ENCODE measurements at places on chromosomes 11 and 22.

DNA sequence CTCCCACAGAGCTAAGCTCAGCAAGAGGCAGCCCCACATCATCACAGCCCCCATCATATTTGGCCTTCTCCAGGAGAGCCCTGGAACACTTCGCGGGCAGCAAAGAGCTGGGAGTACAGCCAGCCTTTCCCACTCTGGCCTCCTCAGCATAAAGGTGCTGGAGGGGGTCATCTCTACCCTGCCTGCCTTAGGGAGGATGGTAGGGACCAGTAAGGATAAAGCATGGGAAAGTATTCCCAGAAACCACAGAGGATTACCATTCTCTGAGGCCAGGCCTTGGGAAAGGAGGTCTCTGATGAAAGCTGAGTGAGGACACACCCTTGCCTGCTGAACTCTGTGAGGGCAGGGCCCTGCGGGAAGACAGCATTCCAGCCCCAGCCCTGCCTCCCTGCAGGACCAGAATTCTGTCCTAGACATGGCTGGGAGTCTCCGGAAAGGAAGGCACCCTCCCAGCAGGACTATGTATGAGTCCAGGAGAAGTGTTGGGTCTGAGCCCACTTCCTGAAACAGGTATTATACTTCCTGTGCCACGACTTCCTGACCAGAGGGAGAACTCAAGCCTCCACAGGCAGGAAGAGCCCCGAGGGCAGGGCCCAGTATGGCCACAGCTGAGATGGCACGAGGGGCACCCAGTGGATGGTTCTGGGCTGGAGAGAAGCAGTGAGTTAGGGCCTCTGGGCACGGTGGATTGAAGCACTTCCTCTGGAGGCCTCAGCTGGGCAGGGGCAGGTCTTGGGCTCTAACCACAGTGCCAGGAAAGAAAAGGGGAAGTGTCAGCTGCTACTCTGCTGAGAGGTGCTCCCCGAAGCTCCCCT lies 12.9 kb upstream of the CASTOR1 start:
- no peak for DNase-seq

DNA sequence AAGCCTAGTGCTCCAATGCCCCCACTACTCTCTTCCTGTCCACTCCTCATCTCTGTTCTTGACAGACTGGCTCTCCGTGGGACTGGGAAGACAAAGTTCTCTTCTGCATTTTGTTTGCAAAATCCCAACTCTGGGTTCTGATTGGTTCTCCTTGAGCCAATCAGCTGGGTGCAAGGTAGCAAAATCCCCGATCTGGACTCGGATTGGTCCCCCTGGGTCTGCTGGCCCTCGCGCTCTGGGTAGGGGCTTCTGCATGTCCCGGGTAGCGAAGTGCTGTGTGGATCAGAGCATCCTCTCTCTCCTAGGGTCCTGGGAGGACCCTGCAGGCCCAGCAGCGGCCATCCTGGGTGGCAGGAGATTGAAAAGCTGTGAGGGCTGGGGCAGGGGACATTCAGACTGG lies 22.3 kb upstream of the A4GALT start:
- peak; percentile 30 for DNase-seq

- DNase-seq: no peak
Observed at GRCh38 chr22:19604711-19605268, 80.6 kb upstream of the CLDN5 start.

GRCh38 chr22:37525073-37525745 lies 6.0 kb upstream of the CARD10 start:
- DNase-seq: no peak

GRCh38 chr11:82756765-82757639 lies 23.3 kb upstream of the FAM181B start:
- no peak for DNase-seq

DNA sequence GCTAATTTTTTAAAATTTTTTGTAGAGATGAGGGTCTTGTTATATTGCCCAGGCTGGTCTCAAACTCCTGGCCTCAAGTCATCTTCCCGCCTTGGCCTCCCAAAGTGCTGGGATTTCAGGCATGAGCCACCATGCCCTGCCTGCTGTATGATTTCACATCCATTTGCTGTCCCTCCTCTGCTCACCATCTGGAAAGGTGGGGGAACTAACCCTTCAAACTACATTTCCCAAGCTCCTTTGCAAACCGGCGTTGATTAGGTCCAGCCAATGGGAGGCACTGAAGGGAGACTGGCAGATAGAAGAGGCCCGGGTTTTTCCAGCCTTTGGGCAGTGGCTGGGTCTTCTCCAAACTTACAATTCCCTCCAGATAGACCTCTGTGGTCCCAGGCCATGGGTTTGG lies 19.3 kb downstream of the RFPL1 start:
- peak; percentile 82 for DNase-seq

DNA sequence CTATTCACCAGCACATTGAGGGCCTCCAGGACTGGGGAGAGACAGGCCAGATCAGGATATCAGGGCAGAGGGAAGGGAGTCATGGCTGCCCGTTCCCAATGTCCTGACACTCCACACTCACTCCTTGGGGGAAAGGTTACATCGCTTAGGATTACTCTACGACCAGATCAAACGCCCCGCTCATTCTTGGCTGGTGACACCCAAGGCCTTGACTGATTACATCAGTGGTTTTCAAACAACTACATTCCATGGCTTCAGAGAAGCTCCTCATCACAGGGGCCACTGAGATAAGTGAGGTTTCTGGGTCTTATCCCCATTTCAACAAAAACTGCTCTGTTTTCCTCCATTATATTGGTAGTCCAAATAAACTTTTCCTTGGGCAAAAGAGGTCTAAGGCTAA lies 15.0 kb downstream of the UBE2L6 start:
- no peak for DNase-seq

DNA sequence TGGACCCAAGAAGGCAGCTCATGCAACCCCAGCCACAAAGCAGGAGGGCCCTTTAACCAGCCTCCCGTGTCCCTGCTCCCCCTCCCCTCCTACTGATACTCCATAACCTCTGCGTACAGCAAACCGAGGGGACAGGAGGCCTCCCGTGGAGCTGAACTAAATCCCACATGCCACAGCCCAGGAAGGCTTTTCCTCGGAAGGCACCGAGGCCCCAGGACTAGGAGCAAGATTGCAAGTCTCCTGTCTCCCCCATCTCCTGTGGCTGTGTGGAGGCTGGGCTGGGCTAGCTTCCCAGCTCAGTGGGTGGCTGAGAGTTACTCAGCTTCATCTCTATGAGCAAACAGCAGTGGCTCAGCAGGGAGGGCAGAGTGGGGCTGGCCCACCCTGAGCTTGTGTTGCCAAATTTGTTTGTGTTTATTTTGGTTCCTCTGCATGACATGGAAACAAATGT lies 62.7 kb upstream of the NECTIN1 start:
- DNase-seq: no peak

DNA sequence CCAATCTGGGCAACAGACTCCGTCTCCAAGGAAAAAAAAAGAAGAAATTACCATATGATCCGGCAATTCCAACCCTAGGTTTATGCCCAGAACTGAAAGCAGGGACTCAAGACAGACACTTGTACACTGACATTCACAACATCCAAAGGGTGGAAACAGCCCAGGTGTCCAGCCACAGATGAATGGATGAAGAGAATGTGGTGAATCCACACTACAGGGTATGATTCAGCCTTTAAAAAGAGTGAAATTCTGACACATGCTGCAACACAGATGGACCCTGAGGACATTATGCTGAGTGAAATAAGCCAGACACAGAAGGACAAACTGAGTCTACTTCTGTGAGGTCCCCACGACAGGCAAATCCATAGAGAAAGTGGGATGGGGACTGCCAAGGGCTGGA lies 43.9 kb downstream of the SGSM3 start:
- DNase-seq: no peak

GRCh38 chr22:45995405-45996101 lies 18.6 kb upstream of the WNT7B start:
- DNase-seq: no peak

- no peak for DNase-seq
Observed at GRCh38 chr11:126186708-126187529, 24.5 kb downstream of the RPUSD4 start.

GRCh38 chr11:65549096-65549495 lies 9.1 kb downstream of the LTBP3 start:
- no peak for DNase-seq

GRCh38 chr11:68503251-68503687 lies 42.7 kb downstream of the PPP6R3 start:
- DNase-seq: no peak

GRCh38 chr11:110857892-110858546 lies 145.8 kb upstream of the ARHGAP20 start:
- DNase-seq: no peak

DNA sequence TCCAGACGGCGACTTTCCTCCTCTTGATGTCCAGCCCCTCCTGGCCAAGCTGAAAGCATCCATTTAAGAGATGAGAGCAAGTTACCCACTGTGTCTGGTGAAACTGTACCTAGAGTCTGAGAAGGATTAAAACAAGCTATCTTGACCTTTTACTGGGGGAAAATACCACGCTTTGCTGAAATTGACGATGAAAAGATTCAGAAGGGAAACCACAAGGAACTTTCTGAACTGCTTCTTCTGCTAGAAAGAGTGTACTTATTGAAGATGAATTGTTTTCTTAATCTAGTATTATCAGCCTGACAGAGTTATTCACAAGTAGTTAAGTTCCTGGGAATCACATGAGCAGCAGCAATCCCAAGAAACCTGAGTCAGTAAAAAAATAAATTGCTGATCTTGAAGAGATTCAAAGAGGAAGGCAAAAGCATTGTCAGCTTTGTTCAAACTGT lies 13.1 kb upstream of the MS4A6A start:
- no peak for DNase-seq

DNA sequence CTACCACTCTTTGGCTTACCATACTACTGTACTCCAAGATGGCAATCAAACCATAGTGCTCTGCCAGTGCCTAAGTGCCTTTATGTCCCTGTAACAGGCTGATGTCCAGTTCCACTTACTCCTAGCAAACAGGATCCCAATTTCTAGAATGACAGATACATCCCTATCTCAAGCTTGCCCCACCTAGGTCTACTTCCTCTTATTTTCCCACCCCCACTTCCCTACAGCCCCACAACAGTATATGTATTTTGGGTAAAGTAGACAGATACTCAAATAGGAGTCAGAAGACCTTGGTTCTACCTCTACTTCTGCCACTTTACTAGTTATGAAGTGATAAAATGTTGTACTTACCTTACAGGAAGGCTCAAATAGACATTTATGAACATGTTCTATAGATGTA lies 24.1 kb downstream of the SIK3 start:
- no peak for DNase-seq

GRCh38 chr22:45768490-45768889 lies 96.9 kb downstream of the ATXN10 start:
- no peak for DNase-seq

DNA sequence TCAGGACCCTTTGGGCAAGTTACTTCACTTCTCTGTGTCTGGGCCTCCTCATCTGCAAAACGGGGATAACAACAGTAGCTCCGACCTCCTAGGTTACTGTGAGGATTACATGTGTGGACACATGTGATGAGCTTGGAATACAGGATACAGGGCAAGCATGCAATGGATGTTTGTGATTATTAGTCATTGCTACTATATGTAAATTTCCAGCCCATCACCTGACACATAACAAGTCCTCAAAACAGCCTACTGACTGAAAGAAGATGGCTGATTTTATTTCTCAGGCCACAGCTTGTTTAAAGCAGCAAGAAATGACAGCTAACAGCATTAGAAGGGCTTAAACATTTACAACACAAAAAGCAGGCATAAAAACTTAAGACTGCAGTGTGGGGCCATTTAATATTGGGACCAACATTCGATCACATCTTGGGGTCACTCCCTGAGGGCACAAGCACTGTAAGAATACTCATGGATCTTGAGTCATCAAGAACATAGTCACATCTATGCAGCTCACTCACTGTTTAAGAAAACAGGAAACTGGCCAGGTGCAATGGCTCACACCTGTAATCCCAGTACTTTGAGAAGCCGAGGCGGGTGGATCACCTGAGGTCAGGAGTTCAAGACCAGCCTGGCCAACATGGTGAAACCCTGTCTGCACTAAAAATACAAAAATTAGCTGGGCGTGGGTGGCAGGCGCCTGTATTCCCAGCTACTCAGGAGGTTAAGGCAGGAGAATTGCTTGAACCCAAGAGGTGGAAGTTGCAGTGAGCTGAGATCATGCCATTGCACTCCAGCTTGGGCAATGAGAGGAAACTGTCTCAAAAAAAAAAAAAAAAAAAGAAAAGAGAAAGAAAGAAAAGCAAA lies 49.5 kb downstream of the ABTB2 start:
- DNase-seq: no peak

GRCh38 chr11:42257534-42257933 lies 798.1 kb upstream of the LRRC4C start:
- DNase-seq: no peak

GRCh38 chr11:24679821-24680351 lies 183.0 kb downstream of the LUZP2 start:
- no peak for DNase-seq
